Suprapubic skin (tissue), 4 donors: ENCODE measurements at places on chromosomes 11 and 22. TPM values are rescaled to one million over a fixed set of nuclear protein-coding genes. Genes with fewer than 3 reads are reported as not detected.
A peak's percentile ranks its signal among the peaks of the same experiment; 100 is the strongest.

GRIA4 gene
- total RNA-seq = 2.3 TPM

PTGDR2 gene
- total RNA-seq = not detected

DNA sequence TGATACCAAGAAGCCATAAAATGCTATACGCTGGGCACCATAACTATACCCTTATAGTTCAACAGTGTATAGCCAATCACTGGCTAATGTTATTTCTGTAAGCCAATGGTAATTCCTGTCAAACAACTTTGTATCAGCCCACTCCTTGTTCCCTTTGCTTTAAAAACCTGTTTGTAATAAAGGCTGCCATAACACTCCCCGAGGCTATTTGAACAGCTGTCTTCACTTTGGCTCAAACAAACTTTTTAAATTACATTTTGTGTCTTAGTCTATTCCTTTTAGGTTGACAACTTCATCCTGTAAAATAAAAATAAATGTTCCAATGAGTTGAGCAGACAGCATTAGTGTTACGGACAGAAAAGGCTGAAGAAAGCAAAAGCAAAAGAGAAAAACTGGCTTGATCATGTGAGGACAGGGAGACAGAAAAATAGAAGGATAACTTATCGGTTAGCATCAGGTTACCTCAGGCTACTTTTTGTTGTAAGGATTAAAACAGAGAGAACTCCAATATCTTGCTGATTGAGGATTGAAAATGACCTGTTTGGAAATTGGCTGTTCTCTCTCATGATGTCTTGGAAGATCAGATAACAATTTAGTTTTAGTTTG lies 95.0 kb downstream of the AASDHPPT start:
- H3K4me1 ChIP-seq = peaks cover 11% of the 10 kb centered on the region
- no peaks in the 10 kb centered on the region for H3K27me3 ChIP-seq
- no peak overlapping the region for H3K4me3 ChIP-seq
- H3K27ac ChIP-seq = no peak overlapping the region
- DNase-seq = no peak

DNA sequence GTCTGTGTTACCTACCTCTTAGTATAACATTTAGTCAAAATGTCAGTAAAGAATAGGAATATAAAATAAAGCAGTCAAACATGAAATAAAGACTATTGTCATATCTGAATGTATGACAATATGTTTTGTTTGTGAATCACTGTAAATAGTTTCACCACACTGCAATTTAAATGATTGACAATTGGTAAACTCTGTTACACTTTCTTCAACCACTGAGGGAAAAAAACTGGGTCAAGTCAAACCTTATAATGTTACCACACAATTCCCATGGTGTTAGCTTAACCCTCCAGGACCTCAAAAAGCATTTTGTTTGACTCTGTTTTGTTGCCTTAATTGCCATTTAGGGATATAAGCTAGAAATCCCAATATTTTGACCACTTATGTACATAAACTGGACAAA lies 10.5 kb upstream of the MMP13 start:
- no peak for DNase-seq
- no peaks in the 10 kb centered on the region for H3K27me3 ChIP-seq
- no peak overlapping the region for H3K4me3 ChIP-seq
- no peak overlapping the region for H3K27ac ChIP-seq
- no peaks in the 10 kb centered on the region for H3K4me1 ChIP-seq

DNA sequence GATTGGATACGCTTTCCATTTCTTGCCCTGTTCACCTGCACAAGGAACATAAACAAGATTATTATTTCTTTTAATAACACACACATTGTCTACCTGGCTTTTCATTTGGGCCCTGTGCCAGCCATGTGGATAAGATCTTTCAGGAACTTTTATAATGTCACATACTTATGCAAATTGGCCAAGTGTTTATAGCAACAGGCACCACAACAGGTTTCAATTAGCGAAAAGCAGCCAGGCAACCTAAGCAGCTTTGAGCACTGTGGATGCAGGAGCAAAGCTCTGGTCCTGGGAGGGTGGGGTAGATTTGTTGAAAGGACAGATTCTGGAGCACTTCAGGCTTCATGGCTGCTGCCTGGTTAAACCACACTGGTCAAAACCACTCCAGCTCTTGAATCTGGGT lies 217.4 kb downstream of the BARX2 start:
- DNase-seq = no peak
- H3K27ac ChIP-seq = peak overlapping the region; percentile 72
- no peak overlapping the region for H3K4me3 ChIP-seq
- H3K27me3 ChIP-seq = no peaks in the 10 kb centered on the region

- H3K27me3 ChIP-seq = no peaks in the 10 kb centered on the region
- no peak for DNase-seq
- H3K36me3 ChIP-seq = no peaks in the 10 kb centered on the region
These were observed 52.4 kb downstream of the SYTL2 start for GRCh38 chr11:85758480-85759039.

DNA sequence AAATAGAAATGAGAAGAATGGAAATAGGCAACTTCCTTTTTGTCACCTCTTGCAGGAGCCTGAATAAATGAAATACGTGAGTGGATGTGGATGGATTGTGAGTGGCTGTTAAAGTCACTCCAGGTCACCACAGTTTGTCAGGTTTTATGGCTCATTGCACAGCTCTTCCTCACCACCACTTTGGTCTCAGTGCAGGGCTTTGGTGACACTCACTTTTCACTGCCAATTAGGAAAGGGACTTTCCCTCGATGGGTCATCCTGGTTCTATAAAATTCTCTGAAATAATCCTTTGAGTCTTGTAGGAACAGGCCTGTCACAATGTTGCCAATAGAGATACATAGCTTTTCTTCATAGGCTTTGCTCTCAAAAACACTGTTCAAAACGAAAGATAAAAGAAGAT lies 172.4 kb upstream of the C11orf87 start:
- no peak overlapping the region for H3K4me3 ChIP-seq
- H3K36me3 ChIP-seq = no peaks in the 10 kb centered on the region
- no peak overlapping the region for H3K27ac ChIP-seq
- no peaks in the 10 kb centered on the region for H3K4me1 ChIP-seq
- DNase-seq = no peak

DNA sequence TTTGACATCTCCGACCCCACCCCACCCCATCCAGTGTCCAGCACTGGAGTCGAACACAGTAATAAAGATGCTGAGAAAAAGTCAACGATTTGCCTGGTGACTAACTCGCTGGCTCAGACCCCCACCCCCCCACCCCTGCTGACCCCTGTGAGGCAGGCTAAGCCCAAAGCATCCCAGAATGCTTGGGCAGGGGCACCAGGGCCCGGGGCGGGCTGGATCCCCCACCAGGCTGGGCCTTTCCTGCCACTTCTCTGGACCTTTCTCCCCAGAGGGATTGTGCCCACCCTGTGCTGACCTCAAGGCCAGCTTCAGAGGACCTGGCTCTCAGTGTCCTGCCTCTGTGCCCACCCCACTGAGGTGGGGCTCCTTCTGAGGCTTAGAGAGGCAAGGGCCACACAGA lies 1.8 kb downstream of the C11orf86 start:
- DNase-seq = no peak
- H3K27ac ChIP-seq = no peak overlapping the region
- H3K36me3 ChIP-seq = no peaks in the 10 kb centered on the region

DNA sequence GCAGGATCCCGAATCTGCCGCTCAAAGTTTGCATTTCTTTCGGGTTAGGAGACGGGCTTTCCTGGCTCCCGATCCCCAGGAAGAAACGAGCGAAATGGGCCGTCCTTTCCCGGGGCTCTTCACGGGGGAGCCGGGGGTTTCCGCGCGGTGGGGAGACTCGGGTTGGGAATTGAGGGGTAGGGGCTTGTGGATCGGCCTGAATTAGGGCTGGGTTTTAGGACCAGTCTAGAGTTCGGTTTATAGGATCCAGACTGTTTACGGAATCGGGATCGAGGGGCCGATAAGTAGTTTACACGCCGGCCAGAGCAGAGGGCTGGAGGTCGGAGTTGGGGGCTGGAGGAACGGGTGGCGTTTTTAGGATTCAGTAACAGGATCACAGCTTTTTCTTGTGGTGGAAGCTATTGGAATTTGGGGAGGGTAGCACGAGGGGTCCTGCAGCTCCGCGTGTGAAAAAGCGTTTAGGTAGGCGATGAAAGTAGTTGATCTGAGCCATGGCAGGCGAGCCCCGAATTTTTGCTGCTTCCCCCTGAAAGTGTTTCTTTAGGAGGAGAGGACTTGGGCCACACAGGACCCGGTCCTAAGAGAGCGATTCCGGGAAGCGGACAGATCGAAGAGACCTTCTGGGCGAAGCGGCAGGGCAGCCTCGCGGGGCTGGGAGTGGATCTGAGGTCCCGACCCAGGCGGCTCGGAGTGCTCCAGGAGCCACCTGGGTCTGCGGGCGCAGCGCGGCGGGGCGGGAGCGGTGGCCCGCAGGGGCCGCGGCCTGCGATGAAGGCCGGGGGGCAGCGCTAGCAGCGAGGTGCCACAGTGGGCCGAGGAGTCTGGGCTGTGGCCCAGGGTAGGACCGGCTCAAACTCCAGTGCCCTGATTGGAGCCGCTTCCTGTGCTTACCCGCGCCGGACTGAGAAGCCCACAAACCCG lies 1.6 kb downstream of the PKNOX2 start:
- peak overlapping the region; percentile 67 for H3K4me3 ChIP-seq
- H3K4me1 ChIP-seq = peaks cover 31% of the 10 kb centered on the region
- no peaks in the 10 kb centered on the region for H3K36me3 ChIP-seq
- H3K27me3 ChIP-seq = peaks cover 23% of the 10 kb centered on the region
- DNase-seq = no peak
- H3K27ac ChIP-seq = peak overlapping the region; percentile 23
